Activated CD4-positive, alpha-beta T cell treated with anti-CD3 and anti-CD28 coated beads, Interleukin-2, amount 50 U/mL, for 24 hours (primary cell): ENCODE measurements at places on chromosomes 3 and 15.

DNA sequence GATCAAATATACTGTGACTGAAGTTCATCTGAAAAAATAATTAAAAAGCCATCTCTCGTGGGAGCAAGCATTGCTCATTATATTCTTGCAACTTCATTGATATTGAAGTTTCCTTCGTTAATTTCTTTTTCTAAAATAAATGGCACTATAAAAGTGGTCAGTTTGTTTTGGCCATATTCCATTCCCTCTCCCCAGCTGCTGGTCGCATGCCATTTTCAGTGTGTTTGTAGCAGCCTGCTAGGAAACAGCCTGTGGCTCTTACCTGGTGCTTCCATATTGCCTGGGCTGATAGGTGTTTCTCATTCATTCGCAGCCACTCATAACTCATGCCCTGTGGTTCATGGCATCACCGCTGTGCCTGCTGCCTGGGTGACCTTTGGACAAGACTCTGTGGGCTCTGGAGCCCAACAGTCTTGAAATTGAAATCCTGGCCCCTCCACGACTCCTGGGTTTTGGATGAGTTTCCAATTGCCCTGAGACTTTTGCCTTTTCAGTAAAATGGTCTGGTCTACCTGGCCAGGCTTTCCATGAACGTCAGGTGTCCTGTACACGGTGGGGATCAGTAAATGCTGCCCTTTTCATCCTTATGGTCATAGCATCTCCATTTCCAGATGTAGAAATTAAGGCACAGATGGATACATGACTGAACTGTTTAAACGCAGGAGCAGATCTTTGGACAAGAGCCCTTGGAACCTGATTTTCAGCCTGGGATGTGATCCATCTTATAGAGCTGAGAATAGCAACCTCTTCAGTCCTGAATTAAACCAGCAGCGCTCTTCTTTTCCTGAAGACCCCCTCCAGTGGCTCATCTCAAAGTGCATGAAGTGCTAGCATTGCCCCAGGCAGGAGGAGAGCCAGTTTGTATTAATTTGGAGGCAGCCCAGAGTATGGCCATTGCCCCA lies 69.4 kb downstream of the SLCO3A1 start:
- DNase-seq: no peak

- DNase-seq: no peak
Observed at GRCh38 chr3:147945968-147946519, 536.9 kb downstream of the ZIC1 start.

- DNase-seq: no peak
Observed at GRCh38 chr15:84082739-84083138, 152.8 kb upstream of the GOLGA6L4 start.

DNA sequence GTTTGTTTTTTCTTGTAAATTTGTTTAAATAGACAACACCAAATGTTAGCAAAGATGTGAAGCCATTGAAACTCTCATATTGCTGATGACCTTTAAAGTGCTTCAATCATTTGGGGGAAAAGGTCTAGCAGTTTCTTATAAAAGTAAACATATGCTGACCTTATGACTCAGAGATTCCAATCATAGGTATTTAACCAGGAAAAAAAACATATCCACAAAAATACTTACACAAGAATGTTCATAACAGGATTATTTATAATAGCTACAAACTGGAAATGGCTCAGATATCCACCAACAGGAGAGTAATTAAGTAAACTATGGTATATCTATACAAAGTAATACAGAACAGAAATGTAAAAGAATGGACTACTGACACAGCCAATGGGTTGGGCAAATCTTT lies 27.1 kb upstream of the RORA start:
- DNase-seq: no peak

DNA sequence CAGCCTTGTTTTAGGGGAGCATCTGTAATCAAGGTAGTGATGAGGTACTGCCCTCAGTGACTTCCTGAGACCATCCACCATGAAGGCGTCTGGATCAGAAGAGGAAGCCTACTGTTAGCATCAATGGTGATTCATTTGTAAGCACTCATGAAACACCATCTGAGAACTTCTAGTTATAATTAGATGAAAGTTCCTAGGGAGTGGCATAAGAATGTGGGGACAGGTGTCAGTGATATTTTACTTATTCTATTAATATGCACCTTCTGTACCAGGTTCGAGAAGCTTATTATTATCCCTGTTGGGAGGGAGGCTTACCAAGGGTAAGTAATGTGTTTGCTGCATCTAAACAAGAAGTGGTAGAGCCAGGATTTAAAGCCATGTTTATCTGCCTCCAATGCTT lies 295.8 kb upstream of the TBL1XR1 start:
- no peak for DNase-seq

GRCh38 chr3:130979117-130979516 lies 47.5 kb downstream of the ASTE1 start:
- DNase-seq: no peak

DNA sequence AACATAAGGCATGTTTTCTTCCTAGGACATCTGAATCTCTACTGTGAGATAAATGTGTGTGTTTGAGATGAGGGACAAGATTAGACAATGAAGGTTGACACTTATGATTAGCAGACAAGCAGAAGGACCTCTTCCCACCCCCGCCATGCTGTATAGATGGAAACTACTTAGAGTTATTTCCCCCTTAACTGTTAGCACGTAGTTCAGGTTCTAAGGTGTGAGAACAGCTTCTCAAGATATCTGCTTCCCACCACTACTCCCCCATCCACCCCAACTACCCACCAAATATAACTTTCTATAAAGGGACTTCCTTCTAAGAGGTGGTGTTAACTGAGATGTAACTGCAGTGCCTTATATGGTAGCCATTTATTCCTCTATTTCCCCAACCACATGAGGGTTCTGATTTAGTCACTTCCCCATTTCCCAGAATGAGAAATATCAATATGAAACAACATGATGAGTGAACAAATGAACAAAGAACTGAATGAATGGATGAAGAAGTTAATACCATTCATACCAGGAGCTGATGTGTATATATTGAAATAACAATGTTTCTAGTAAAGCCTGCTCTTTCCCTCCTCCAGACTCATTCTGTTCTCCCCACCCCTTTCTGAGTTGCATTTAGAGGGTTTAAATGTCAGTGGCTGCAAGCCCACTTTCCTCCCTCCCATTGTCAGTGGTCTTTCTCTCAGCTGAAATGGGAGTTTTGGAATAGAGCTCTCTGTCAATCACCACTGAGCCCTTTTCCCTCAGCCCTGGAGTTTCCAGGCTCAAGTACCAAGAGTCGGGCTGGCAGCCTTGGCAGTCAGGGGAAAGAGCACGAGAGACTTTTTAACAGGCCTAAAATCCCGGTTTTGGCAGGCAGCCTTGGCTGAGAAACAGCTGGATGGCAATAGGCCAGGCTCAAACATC lies 7.7 kb upstream of the RFTN1 start:
- DNase-seq: no peak

DNA sequence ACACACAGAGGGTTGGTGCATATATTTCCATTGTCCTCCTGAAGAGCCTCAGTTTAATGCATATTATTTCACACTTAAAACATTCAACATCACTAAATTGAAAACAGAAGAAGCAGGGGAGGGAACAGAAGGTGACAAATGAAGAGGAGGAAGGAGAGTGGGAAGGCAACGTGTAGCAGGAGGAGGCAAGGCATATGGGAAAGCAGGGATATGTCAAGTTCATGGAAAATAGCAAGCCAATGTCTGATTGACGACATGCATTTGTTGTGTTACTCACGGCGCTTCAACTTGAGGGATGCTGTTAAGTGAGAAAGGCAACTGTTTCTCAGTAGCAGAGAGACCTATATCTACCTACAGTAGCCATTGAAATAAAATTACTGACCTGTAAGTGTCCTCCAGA lies 154.5 kb downstream of the NSUN3 start:
- DNase-seq: no peak

- DNase-seq: no peak
Observed at GRCh38 chr3:177563243-177563780, 366.0 kb upstream of the TBL1XR1 start.
